ENCODE measurements at places on chromosomes 6 and 20. TPM values are rescaled to one million over a fixed set of nuclear protein-coding genes. Genes with fewer than 3 reads are reported as not detected.

The CRISP3 gene
- total RNA-seq = not detected

The DOK5 gene
- 4.6 TPM for total RNA-seq

The ENPP4 gene
- total RNA-seq = 21.1 TPM

The SLC22A16 gene
- total RNA-seq = 1.4 TPM

The CASS4 gene
- total RNA-seq = 3.1 TPM

The DEFB124 gene
- 1.7 TPM for total RNA-seq

The KHDC1L gene
- not detected for total RNA-seq

Measured in mesenteric fat pad (tissue), 1 donor.